ENCODE measurements at places on chromosomes 1 and 21.

DNA sequence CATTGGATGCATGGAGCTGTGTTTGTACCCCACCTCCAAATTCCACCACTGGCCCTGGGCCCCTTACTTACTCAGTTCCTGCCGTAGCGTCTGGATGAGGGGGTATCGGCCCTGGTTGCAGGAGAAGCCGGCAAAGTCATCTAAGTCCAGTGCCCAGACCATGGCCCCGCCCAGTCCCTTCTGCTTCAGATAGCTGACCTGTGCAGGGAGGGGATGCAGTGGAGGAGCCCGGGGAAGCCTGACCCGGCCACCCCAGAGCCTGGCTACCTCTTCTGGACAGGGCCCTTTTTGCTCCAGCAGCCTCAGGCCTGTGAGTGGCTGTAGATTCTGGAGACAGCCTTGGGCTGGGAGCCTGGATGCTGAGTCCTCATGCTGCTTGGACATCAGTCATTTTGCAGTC lies 11.8 kb downstream of the CHIT1 start:
- DNase-seq = no peak

GRCh38 chr1:176693697-176694329 lies 230.8 kb downstream of the PAPPA2 start:
- DNase-seq = no peak

DNA sequence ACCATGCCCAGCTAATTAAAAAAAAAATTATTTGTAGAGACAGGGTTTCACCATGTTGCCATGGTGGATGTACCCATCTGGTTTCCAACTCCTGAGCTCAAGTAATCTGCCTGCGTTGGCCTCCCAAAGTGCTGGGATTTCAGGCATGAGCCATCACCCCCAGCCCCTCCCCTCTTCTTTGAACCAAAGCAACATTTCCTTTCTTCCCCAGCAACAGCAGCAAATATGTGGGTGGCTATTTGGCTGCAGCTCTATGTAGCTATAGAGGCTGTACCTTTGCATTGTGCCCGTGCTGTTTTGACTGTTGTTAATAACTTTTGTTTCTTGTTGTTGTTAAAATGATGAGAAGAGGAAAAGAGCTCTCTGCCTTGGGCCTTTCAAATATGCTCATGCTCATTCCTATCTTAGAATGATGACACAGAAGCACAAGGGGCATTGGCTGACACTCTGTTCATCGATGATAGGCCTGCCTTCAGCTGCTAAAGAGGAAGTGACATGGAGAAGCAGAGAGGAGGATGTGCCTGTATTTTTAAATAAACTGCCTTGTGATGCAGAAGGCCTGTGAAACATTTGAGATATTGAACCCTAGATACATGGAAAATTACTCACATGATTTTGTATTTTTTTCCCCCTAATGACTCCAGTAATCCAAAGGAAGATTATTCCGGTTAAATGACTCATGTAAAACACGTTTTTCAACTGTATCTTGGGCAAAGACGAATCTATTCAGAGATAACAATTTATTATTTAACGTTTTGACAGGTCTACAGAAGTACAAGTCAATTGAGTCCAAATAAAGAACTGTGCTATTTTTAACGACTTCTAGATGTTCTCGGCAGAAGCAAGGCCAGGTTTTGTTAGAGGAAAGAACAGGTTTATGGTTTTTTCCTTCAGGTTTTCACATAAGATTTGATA lies 20.5 kb upstream of the XPR1 start:
- no peak for DNase-seq

DNA sequence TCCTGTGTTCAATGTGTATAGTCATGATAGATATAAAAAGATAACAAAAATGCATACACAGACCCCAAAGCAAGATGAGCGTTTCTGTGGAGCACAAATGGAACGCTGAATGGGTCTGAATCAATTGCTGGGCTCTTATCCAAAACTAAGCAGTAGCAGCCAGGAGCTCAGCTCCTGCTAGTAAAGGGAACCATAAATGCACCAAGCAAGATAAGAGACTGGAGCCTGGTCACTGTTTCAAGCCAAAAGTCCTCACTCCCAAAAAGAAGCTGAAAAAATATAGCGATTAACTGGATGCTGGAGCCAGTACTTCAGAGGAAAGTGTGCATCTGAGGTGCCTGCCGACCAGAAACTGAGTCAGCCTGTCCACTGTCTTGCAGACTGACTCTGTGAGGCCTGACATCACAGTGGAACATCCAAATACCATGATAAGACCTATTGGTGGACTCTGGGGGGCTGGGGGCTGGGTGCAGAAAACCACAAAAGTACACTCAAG lies 68.9 kb downstream of the LRRC8C start:
- no peak for DNase-seq

GRCh38 chr1:219541946-219542345 lies 71.0 kb downstream of the ZC3H11B start:
- no peak for DNase-seq

DNA sequence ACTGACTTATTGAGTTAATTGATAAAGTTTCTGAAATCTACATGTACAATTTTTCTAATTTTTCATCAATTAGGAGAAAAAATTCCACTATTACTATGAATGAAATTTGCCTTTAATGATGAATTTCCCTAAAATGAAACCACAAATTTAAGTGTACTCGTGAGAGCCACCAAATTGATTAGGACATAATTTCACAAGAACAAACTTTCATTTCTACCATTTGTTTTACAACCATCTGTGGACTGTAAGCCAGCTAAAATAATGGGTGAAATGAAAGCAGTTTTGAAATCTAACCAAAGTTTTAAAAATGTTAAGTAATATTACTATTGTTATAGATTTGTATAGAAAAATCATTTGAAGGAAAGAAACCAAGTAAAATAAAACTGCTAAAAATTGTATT lies 41.8 kb downstream of the AGL start:
- DNase-seq = no peak

- DNase-seq = no peak
Observed at GRCh38 chr1:93757256-93758036, 75.8 kb upstream of the BCAR3 start.

DNA sequence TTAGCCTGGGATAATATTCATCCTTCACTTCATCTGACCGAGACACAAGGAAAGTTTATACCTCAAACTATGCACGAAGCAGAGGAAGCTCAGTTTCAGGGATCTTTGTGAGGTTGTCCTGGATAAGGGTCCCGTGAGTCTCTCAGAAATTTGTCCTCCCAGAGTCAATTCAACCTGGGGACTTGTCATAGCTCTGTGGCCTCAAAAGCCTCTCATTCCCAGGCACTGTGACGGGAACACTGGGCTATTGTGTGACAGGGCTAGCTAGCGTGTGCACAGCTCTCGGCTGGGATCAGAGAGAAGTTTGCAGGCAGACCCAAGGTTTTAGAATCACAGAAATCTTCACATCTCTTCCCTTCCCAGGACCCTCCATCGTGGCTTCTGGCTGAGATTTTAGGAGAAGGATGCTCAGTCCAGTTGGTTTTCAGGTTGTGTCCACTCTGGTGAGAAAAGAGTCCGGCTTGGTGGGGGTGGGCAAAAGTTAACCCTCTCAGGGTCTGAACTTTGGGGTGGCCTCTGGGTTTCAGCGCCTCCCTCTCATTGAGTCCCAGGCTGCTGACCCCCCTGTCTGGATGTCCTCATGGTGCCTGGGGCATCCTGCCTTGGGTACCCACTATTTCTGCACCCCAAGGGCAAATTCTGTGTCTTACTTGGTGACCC lies 20.4 kb upstream of the LBR start:
- no peak for DNase-seq

- DNase-seq = no peak
Observed at GRCh38 chr1:37474697-37475379, 458 bp downstream of the ZC3H12A start.

GRCh38 chr1:200294241-200294640 lies 115.6 kb downstream of the ZNF281 start:
- no peak for DNase-seq

GRCh38 chr1:31984419-31985347 lies 29.0 kb upstream of the KHDRBS1 start:
- no peak for DNase-seq

- no peak for DNase-seq
Observed at GRCh38 chr1:168433238-168433637, 110.6 kb downstream of the XCL2 start.

DNA sequence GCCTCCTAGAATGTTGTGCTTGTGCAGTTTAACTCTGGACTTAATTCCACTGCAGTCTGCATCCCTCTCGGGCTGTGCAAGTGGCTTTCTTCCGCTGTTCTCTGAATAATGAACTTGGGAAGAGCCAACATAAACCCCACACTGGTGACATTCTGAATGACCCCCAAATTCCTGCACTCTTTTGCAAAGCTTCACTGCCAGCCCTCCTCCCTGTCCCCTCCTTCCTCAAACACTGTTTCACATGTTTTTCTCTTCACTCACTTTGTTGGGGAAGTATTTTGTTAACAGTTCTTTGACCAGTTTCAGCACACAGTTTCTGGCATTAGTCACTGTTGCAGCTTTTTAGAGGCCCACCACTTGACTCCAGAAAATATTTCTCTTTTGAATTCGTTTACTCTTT lies 39.7 kb downstream of the GNG12 start:
- no peak for DNase-seq

DNA sequence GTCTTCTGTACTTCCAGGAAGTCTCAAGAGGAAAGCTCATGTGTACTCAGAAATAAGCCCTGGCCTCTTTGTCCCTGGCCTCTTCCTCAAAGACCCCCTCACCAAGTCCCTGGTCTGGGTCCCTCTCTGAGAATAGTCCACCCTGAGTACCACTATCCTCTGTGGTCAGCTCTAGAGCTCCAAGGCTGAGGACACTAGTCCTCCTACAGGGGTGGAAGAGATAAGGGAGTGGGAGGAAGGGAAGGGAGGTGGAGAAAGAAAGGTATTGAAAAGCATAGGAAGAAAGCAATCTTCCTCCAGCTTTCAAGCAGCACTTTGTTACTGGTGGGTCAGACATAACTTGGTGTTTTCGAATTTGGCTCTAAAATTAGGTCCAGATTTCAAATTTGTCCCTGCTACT lies 181.4 kb downstream of the NRIP1 start:
- no peak for DNase-seq

DNA sequence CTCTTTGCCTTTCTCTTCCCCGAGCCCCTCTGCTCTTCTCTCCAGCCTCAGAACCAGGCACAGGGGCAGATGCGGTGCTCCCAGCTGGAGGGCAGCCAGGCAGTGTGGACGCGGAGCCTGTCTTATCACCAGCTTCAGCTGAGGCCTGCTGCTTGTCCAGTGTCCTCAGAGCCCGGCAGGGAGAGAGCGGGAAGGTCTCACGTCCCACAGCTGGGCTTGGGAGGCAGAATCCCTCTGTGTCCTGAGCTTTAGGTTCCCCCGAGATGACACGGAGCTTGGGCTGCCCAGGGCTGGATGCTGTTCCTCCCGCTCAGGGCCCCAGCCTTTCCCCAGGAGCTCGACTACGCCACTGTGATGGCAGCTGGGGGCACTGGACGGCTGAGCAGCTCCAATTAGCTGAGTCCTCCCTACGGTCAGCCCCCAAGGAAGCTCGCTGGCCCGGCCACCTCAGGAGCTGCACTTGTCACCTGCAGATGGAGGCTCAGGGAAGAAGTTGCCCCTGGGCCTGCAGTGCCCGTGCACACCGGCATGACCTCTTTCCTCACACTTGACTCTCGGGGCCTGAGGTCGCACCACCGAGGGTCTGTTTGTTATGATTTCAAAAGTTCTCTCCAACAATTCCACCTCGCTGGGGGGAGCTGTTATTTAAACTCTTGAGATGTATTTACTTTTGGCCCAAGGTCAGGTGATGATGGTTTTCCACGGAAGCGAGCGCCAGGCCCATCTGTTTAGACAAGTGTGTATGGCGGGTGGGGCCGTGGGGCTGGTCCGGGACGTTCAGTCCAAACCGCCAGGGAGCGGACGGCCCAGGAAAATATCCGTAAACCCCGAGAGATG lies 127.3 kb downstream of the SIK1 start:
- no peak for DNase-seq

DNA sequence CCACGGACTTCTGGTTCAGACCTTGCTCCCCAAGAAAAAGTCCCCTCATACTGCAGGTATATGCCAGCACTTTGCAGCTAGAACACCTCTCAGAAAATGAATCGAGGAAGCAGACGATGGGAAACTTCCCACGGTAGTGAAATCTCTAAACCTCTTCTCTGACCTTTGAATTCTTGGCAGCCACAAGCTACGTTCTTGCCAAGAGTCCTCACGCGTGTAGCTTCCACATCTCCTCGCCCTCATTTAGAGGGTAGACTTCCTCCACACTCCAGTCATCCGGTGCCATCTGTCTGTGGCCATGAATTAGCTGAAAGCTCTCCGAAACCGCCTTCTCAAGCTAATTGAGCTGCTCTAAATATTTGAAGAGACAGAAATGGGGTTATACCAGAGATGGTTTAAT lies 127.8 kb downstream of the RGS7 start:
- peak; percentile 24 for DNase-seq

GRCh38 chr21:32828908-32829307 lies 57.4 kb upstream of the PAXBP1 start:
- DNase-seq = no peak

- DNase-seq = peak; percentile 70
Observed at GRCh38 chr1:46575300-46575699, 23.9 kb upstream of the KNCN start.

DNA sequence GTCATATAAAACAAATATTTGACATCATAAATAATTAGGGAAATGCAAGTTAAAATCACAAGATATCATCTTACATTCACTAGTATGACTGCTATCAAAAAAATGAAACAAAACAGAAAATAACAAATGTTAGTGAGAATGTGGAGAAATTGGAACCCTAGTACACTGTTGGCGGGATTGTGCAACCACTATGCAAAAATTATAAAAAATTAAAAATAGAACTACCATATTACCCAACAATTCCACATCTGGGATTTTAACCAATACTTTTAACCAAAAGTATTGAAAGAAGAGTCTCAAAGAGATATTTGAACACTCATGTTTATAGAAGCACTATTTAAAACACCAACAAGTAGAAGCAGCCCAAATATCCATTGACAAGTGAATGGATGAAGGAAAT lies 797.2 kb upstream of the ADAMTS5 start:
- DNase-seq = no peak

DNA sequence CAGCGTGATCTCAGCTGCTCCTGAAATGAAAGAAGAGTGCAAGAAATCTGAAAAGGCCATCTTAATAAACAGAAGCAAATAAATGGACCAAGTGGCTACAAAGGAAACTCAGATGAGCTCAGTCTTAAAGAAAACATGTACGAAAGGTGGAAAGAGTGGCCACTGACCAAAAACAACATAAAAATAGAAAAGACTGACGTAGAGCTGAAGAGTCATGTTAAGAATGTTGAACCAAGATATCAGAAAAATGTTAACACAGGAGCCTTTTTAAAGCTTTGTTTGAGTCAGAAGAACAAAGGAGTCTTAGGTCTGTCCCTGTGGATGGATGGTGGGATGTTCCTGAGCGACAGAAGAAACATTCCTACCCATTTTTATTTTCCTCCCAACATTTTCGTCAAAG lies 30.8 kb upstream of the ZNF648 start:
- DNase-seq = no peak

DNA sequence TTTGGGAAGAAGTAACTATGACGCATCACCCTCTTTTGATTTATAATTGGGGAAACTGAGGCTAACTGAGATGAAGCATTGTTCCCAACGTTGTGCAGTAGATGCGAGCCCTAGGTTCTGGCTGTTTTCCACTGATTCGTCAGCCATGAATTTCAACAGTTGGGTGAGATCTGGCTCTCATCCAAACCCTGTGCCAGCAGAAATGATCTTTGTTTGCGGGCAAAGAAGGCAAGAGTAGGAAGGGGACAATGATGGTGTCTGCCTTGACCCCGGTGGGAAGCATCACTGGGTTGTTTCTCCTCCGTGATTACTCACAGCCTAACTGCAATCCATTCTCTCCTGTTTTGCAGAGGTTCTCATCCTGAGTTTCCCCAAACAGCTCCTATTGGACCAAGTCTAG lies 142.3 kb downstream of the MIS18A start:
- no peak for DNase-seq

- no peak for DNase-seq
Observed at GRCh38 chr1:29967261-29967660, 730.9 kb downstream of the PTPRU start.

Data from NCI-H82 (cell line).